HepG2 (cell line): ENCODE measurements at places on chromosomes 1 and 21. TPM values are rescaled to one million over a fixed set of nuclear protein-coding genes. Genes with fewer than 3 reads are reported as not detected.

The S100PBP gene
- total RNA-seq: 26.1 and 28.4 TPM in 2 replicates

- DNase-seq: no peak
- no peaks in the 10 kb centered on the region; the same call in 1 of the 2 replicates for H3K27me3 ChIP-seq
- H3K36me3 ChIP-seq: no peaks in the 10 kb centered on the region
- no peak overlapping the region for H3K4me3 ChIP-seq
Measured at GRCh38 chr21:29193072-29193471, 62.6 kb downstream of the MAP3K7CL start.

DNA sequence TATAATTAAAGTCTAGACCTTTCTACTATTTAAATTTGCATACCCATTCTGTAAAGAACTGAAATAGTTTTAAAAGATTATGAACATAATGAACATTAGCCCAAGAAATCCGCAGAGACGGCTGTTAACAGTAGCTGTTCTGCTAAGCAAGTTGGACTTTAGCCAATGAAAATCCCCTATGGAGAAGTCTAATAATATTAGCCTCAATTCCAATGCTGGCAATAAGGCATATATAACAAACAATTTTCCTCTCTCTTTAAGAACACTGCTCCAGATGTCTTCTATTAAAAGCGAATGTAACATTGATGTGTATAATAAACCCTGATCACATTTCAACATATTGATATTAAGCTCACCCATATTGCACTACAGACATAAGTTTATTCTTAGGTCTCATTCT is 221.3 kb upstream of the KCTD3 start:
- H3K4me1 ChIP-seq: no peaks in the 10 kb centered on the region
- no peaks in the 10 kb centered on the region for H3K27me3 ChIP-seq
- H3K4me3 ChIP-seq: no peak overlapping the region

GRCh38 chr1:11422686-11423085 is 56.3 kb upstream of the DISP3 start:
- no peaks in the 10 kb centered on the region for H3K36me3 ChIP-seq
- peaks cover 7% of the 10 kb centered on the region; the same call in 1 of the 2 replicates for H3K4me1 ChIP-seq
- no peak overlapping the region for H3K27ac ChIP-seq
- peaks cover 23% of the 10 kb centered on the region; the same call in 2 of the 3 replicates for H3K27me3 ChIP-seq
- H3K4me3 ChIP-seq: no peak overlapping the region

GRCh38 chr1:93111065-93111464 is 32.0 kb downstream of the MTF2 start:
- H3K27me3 ChIP-seq: no peaks in the 10 kb centered on the region
- DNase-seq: no peak
- H3K4me3 ChIP-seq: no peak overlapping the region
- H3K36me3 ChIP-seq: peaks cover 1% of the 10 kb centered on the region

DNA sequence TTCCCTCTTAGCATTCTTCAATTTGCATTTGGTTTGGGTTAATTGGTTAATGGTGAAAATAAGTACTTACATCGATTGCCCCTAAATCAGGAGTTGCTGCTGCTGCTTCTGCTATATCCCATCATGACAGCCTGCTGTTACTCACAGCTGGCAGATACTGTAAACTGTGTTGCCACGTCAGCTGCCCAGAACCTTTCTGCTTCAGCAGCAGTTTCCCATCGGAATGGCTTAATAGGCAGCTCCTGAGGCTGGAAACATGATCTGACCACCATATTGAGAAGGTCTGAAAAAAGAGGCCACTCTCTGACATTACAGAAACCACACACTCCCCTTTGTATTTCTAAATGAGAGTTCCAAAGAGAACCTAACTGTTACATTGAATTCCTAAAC is 14.3 kb upstream of the SEC16B start:
- no peak overlapping the region for H3K4me3 ChIP-seq
- no peaks in the 10 kb centered on the region for H3K36me3 ChIP-seq
- peak; percentile 7 for DNase-seq
- no peak overlapping the region for H3K27ac ChIP-seq
- peaks cover 14% of the 10 kb centered on the region for H3K4me1 ChIP-seq
- H3K27me3 ChIP-seq: no peaks in the 10 kb centered on the region

DNA sequence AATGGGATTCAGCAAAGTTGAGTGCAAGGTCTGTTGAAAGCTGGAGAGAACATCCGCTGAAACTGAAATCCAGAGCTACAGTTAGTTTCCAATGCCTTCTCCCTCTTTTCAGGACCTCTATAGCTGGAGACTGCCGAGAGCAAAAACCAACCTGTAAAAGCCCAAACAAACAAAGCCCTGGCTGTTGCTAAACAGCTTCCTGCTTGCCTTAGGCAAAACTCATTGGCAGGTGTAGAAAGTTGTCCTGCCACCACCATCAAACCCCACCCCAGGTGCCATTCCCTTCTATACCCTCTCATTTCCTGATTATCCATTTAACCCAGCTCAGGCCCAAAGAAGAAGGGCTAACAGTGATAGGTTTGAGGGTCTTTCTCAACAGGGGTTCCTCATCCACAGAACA is 24.7 kb downstream of the SCYL3 start:
- no peak for DNase-seq
- H3K27ac ChIP-seq: no peak overlapping the region
- no peak overlapping the region for H3K4me3 ChIP-seq
- no peaks in the 10 kb centered on the region for H3K27me3 ChIP-seq

DNA sequence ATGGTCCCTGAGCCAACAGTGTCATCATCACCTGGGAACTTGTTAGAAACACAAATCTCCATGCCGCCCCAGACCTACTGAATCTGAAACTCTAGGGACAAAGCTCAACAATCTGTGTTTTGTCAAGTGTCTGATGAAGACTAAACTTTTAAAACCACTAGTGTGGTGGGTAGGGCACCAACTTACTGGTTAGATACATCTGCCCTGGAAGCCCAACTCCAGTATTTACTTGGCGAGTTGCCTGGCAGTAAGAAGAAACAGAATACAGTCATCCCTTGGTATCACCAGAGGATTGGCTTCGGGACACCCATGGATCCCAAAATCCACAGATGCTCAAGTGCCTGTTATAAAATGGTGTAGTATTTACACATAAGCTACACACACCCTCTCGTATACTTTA is 367.9 kb upstream of the DUSP10 start:
- H3K36me3 ChIP-seq: no peaks in the 10 kb centered on the region
- peaks cover 10% of the 10 kb centered on the region; the same call in 1 of the 2 replicates for H3K4me1 ChIP-seq
- H3K4me3 ChIP-seq: no peak overlapping the region
- no peak for DNase-seq

The FCRL2 gene
- not detected in 2 replicates for total RNA-seq

- no peak overlapping the region for H3K27ac ChIP-seq
- DNase-seq: no peak
- H3K4me3 ChIP-seq: no peak overlapping the region
Measured at GRCh38 chr21:34845521-34846451, 177.0 kb downstream of the CLIC6 start.

DNA sequence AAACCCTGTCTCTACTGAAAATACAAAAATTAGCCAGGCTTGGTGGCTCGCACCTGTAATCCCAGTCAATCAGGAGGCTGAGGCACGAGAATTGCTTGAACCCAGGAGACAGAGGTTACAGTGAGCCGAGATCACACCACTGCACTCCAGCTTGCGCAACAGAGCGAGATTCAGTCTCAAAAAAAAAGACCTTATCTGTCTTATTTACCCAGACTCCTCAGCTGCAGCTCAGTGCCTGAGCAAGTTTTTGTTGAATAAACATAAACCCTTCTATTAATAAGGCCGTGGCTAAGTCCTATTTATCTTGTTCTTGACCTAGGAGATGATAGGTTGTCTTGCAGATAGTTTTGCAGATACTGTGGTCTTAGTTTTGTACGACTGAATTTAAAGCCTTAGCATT is 136.4 kb upstream of the TMEM51 start:
- peaks cover 18% of the 10 kb centered on the region; the same call in 1 of the 3 replicates for H3K36me3 ChIP-seq
- peaks cover 43% of the 10 kb centered on the region for H3K4me1 ChIP-seq
- no peaks in the 10 kb centered on the region for H3K27me3 ChIP-seq
- H3K27ac ChIP-seq: no peak overlapping the region

- no peaks in the 10 kb centered on the region for H3K36me3 ChIP-seq
- no peaks in the 10 kb centered on the region for H3K27me3 ChIP-seq
- H3K4me3 ChIP-seq: no peak overlapping the region
- peaks cover 93% of the 10 kb centered on the region for H3K4me1 ChIP-seq
- H3K27ac ChIP-seq: peak overlapping the region; percentile 45
Measured at GRCh38 chr1:27000817-27001460, 7.4 kb downstream of the TRNP1 start.

The HAO2 gene
- total RNA-seq: 0.09 TPM in 1 of 2 replicates, not detected in the other

- no peaks in the 10 kb centered on the region for H3K4me1 ChIP-seq
- H3K4me3 ChIP-seq: no peak overlapping the region
- DNase-seq: no peak
- peaks cover 31% of the 10 kb centered on the region for H3K27me3 ChIP-seq
- no peak overlapping the region for H3K27ac ChIP-seq
Measured at GRCh38 chr1:2460203-2460602, 15.9 kb upstream of the PLCH2 start.

DNA sequence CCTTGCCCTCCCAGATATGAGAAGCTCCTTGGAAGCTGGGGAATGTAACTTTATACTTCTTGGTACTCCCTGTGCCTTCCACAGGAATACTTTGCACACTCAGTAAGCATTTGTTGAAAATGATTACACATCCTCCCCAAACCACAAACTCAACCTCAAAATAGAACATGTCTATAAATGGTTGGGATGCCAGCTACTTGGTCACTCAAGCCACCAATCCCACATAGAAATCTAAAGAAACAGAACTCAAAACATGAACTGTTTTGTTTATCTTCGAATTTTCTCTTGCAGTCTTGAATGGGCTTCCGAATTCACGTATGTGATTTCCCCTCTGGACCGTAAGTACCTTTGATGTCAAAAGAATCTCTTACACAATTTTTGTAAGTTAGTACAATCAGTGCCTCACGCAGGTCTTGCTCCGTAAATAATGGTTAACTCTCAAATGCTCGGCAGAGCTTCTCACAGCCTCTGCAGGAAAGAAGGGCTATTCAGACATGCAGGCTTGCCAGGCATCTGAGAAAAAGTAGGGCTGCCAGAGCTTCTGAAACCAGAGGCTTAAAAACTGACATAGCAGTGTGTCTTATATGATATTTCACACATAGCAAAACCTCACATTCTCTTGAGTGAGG is 26.9 kb downstream of the SORT1 start:
- peak overlapping the region; percentile 24; the same call in 1 of the 2 replicates for H3K4me3 ChIP-seq
- peak; percentile 84 for DNase-seq
- no peaks in the 10 kb centered on the region for H3K27me3 ChIP-seq
- peaks cover 64% of the 10 kb centered on the region for H3K4me1 ChIP-seq
- peak overlapping the region; percentile 54 for H3K27ac ChIP-seq

DNA sequence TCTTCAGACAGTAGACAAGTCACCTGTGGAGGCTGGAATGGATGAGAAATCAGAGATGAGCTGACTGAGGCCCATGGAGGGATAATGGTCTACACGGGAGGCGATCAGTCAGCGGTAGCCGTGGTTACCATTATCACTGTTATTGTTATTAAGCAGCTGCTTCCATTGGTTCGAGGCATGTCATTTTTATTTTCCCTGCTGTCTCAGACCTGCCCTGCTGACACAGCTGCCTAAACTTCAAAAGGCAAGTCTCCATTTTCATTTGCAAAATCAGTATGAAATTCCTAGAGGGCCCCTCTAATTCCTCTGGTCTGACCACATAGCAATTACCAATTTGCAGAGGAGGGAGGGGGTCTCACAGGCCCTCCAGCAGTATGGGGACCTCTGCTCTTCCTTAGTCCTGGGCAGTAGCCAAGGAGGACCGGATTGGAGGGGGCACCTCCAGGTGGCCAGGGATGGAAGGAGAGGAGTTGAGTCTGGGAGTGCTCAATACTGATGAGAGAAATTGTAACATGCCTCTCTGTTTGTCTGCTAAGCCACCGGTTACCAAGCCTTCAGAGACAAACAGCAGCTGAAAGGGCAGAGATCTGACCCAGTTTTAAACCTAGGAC is 184.2 kb downstream of the TRABD2B start:
- DNase-seq: no peak
- no peak overlapping the region for H3K27ac ChIP-seq
- peaks cover 89% of the 10 kb centered on the region for H3K4me1 ChIP-seq
- H3K4me3 ChIP-seq: no peak overlapping the region
- no peaks in the 10 kb centered on the region for H3K36me3 ChIP-seq
- no peaks in the 10 kb centered on the region for H3K27me3 ChIP-seq

The KIF26B gene
- total RNA-seq: 0.03 and 0.09 TPM in 2 replicates

GRCh38 chr1:236759252-236759859 is 35.7 kb upstream of the MTR start:
- H3K4me3 ChIP-seq: no peak overlapping the region
- no peaks in the 10 kb centered on the region for H3K36me3 ChIP-seq
- peaks cover 27% of the 10 kb centered on the region for H3K4me1 ChIP-seq
- no peaks in the 10 kb centered on the region for H3K27me3 ChIP-seq
- H3K27ac ChIP-seq: no peak overlapping the region

The BSND gene
- total RNA-seq: not detected in 2 replicates

- H3K4me3 ChIP-seq: no peak overlapping the region
- no peaks in the 10 kb centered on the region for H3K36me3 ChIP-seq
- no peak for DNase-seq
- peaks cover 12% of the 10 kb centered on the region for H3K4me1 ChIP-seq
Measured at GRCh38 chr1:226601456-226601855, 52.9 kb downstream of the STUM start.

DNA sequence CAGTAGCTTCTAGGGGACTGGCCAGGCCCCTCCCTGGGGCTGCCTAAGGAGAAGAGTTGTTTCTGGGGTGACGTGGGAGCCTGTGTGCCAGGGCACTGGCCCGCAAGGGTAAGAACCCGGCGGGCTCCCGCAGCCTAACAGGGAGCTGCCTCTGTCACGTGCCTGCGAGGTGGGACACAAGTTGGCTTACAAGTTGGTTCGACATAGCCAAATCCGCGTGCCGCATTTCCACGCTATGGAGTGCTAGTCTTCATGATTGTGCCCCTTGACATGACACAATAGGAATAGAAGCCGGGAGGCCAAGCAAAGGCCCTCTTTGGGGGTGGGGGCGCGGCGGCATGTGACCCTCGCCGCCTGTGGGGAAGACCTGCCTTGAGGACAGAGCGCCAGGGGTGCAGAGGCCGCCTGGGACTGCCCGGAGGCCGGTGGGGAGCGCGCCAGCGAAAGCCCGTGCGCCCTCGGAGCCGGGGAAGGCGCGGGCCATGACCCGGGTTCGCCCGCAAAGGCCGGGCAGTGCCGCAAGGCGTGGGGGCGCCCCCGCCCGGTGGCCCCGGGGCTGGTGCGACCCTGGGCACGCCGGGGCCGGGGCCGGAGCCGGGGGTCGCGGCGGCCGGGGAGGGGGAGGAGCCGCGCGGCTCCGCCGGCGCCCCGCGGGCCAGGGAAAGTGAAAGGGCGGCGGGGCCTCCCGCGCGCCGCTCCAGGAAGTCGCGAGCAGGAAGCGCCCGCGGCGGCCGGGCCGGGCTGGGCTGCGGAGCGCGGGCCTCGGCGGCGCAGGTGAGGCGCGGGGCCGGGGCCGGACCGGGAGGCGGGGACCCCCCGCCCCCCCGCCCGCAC is at the start of gene SLC37A1:
TSS of gene SLC37A1 (plus strand) at position 702 of the 834 bp plus-strand sequence. CDS start 4,603 bp downstream, outside the sequence.
- peaks cover 45% of the 10 kb centered on the region for H3K27me3 ChIP-seq
- no peak for DNase-seq
- no peaks in the 10 kb centered on the region for H3K36me3 ChIP-seq

The HES2 gene
- 0.10 and 0.11 TPM in 2 replicates for total RNA-seq

The RHEX gene
- total RNA-seq: 1.6 and 2.7 TPM in 2 replicates

GRCh38 chr21:34644825-34645224 is 24.0 kb upstream of the CLIC6 start:
- H3K27me3 ChIP-seq: peaks cover 12% of the 10 kb centered on the region; the same call in 2 of the 3 replicates
- no peaks in the 10 kb centered on the region for H3K36me3 ChIP-seq
- H3K27ac ChIP-seq: no peak overlapping the region
- no peak for DNase-seq
- H3K4me1 ChIP-seq: peaks cover 9% of the 10 kb centered on the region
